ENCODE measurements at places on chromosomes 1 and 21.
A peak's percentile ranks its signal among the peaks of the same experiment; 100 is the strongest.

DNA sequence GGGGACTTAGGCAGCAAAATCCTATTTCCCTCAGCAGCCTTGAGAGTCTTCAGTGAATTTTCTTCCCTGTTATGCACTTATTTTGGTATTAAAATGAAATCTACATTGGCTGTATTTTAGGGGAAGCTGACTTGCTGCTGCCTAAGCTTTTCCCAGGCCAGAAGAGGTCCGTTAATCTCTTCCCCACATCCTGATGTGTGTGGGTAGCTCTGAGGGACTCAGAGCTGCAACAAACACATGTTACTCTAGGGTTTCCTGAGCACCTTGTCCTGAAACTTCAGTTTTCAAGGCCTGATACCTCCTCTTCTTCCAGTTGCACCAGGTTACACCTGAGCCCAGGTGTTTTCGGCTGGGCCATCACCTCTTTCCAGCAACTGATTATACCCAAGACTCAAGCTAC is 51.5 kb downstream of the SYT6 start:
- DNase-seq = no peak

GRCh38 chr1:158506369-158506987 is 34.5 kb downstream of the OR10R2 start:
- DNase-seq = no peak

DNA sequence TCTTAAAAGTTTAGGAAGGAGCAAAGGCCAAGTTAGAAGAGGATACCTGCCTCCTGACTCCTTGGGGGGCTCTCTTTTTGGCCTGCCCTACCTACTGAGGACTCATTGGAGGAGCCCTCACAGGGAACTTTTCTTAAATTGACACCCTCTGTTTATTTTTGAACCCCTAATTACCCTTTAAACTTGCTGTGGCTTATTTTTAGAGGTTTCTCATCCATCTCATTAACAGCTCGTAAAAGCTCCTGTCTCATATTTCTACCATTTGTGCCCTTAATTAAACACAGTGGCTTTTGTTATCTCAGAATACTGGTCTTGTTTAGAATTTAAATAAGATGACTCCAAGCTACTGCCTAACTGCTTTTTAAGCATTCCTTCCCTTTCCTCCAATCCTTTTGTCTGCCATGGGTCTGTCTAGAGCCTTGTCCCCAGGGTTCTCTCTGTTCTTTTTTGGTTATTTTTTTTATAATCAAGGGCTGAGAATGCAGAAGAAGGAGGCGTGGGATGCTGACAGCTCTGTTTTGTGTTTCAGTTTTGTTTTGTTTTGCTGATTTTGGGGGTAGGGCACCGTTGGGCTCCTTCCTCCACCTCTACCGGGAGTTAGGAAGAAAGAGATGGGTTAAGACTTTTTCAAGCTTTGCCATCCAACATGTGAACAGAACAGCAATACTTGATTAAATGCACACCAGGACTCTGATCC is 78.0 kb downstream of the SYT6 start:
- peak; percentile 41 for DNase-seq

DNA sequence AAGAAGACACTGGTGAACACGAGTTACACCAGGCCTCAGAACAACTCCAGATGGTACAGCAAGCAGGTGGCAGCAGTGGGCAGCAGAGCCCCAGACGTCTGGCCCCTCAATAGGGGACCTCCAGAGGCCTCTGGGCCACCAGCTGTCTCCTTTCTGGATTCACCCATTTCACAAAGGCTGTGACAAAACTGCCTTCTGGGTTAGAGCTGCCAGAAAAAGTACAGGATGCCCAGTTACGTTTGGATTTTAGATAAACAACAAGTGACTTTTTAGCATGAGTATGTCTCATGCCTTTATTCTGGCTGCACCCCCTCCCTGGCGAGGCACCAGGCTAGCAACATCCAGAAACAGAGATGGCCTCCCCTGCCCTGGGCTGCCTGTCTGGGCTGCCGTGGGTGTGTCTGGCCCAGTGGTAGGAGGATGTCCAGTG is 30.1 kb downstream of the ITPKB start:
- peak; percentile 67 for DNase-seq

- no peak for DNase-seq
Measured at GRCh38 chr1:65112811-65113210, 35.2 kb upstream of the AK4 start.

DNA sequence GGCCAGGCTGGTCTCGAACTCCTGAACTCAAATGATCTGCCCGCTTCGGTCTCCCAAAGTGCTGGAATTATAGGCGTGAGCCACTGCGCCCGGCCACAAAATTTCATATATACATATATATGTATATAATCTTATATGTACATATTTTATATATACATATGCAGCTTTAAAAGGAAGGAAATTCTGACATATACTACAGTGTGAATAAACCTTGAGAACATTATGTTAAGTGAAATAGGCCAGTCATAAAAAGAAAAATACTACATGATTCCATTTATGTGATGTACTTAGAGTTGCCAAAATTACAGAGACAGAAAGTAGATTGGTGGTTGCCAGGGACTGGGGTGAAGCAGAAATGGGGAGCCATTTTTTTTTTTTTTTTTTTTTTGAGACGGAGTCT is 63.2 kb downstream of the NUP210L start:
- no peak for DNase-seq

DNA sequence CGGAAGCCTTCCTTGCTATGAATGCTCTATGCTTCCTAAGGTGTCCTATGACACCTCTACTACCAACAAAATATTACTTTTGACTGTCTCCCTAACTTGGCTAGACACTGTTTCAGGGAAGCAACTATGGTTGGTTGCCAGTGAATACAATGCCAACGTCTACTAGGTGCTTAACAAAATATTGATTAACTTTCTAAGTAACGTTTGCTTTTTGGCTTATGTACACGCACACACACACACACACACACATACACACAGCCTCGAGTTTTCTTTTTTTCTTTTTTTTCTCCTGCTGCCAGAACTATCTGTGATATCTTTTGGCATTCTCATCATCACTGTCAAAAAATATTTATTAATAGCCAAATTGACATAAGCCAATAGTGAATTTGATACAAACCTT is 864.0 kb downstream of the PLA2G4A start:
- no peak for DNase-seq

DNA sequence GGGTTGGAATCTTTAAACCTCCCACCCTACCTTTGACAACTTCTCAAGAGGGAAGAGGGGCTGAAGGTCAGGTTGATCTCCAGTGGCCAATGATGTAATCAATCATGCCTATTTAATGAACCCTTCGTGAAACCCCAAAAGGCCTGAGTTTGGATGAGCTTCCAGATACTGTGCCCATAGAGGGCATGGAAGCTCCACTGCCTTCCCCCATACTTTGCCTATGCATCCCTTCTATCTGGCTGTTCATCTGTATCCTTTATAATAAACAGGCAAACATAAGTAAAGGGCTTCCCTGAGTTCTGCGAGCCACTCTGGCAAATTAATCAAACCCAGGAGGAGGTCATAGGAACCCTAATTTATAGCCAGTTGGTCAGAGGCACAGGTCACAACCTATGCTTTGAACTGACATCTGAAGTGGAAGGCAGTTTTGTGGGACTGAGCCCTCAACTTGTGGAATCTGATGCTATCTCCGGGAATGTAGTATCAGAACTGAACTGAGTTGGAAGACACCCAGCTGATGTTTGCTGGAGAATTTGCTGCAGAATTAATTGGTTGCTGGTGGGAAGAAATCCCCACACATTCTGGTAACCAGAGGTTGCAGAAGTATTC is 24.8 kb downstream of the S100A10 start:
- no peak for DNase-seq

DNA sequence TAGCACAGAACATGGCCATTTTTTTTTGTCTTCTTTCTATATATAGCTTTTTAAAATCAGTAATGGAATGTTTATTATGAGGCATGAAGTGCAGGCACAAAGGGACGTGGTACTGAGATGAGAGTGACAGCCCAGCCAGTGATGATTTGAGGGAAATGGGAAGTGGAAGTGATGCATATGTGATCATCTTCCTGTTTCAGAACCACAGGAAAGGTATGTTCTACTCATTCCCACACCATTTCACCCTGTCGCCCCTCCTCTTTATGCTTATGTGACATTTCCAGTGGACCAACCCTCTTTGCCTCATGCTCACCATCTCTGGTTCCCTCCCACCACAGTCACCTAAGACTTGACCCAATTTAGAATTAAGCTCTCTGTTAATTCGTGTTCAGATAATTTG is 24.3 kb downstream of the PTGS2 start:
- DNase-seq = no peak

DNA sequence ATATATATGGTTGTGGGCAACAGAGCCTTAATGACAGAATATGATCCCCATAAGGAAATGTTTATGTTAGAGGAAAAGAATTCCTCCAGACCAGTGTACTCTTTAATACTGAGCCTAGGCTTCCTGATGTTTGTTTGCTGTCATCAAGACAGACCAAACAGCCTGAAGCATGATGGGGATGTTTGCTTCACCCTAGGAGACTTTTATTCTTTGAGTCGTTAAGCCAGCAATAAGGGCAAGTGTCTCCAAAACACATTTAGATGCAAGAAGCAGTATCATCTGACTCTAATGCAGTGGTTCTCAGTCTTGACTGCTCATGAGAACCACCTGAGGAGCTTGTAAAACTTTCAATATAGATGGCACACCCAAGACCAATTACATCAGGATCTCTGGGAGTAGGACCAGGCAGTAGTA is 33.1 kb downstream of the UBE2U start:
- no peak for DNase-seq

- no peak for DNase-seq
Measured at GRCh38 chr1:59520827-59521418, 224.0 kb downstream of the FGGY start.

DNA sequence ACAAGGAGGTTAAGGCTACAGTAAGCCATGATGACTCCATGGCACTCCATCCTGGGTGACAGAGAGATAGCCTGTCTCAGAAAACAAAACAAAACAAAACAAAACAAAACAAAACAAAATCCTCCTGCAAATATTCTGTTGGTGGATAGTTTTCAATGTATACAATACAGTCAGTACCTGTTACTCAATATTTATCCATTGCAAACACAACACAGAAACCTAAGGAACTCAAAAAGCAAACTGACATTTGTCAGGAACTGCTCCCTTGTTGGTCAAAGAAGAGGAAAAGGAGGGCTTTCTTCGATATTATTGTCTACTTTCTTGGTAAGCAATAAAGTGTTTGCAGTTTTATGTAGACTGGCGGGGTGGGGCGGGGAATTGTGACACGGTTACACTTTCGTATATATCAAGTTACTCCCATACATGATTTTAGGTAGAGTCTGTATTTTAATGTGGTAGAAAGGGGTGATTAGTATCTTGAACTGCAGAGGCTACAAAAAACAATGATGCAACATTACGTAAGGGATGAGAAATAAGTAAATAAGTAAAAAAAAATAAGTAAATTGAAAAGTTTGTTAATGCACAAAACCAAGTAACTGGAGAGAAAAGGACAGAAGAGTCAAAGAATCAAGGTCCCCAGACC is 31.8 kb downstream of the APP start:
- no peak for DNase-seq

DNA sequence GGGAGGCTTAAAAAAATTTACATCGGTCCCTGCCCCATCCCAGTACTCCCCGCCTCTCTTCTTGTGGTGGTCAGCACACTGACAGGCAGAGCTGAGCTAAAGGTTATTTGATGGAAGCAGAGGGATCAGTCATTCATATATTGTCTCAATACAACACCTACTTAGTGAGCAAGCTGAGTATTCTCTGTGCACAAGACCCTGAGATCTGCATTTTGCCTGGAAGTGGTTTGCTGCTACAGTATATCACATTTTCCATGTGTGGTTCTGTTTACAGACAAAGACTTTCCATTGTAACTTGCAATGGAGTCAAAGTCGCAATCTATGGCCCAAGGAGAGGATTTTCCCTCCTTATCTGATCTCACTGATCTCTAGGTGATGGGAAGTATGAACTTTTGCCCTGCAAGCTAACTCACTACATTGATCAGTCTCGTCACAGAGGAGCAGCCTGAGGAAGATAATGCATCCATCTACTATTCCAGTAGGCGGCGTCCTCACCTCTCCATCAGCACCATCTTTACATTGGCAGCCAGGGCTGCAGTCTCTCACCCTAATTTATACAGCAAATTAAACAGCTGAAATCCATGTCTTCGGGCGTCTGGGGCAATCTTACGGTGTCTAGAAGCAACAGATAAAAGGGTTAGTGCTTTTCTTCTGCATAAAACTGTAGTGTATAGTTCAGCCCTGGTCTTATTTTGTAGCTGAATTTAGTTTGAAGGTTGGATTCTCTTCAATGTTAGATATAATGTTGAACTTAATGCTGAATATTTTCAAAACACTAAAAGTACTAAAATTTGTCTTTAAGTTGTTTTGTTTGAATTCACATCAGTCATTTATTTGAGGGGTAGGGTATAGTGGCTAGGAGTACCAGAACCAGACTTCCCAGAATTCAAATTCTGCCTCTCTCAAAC is 3.2 kb upstream of the TRAF5 start:
- peak; percentile 76 for DNase-seq

DNA sequence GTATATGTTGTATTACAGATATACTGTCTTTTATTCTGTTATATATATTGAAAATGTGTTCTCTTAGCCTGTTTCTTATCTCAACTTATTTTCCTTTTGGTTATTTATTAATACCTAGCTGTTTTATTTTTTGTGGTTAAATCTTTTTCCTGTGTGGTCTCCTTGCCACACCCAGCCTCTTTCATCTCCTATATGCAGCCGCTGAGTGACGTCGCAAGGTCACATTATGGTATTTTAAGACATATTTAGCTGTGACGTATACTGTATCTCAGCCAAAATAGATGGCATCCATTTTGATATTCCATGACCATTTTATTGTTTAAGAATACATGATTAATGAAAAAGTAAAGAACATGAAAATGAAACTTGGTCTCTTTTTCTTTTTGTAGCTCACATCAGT is 29.1 kb downstream of the CENPF start:
- DNase-seq = no peak

DNA sequence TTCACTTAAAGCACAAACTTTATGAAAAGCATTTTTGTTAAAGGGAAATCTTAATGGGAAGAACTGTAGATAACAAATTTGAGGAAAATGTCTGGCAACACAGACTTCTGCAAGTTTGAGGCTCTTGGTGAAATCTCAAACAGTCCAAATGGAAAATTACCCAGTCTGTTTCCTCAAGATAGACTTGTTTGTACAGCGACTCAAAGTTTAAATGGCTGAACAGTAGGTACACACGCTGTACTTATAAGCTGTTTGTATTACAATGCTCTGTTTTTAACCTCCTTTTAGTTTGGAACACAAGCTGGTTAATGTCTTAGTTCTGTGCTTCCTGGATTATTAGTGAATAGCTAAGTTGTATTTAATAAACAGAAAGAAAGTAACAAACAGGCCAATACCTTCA is 217.1 kb downstream of the NFIA start:
- DNase-seq = no peak

GRCh38 chr1:36864182-36864822 is 170.0 kb downstream of the GRIK3 start:
- DNase-seq = no peak

All from NCI-H2171 treated with DMSO at 0.1 percent for 48 hours (cell line).